Effector CD8-positive, alpha-beta T cell (primary cell): ENCODE measurements at places on chromosomes 6 and 20.

GRCh38 chr6:106290954-106291353 is 34.6 kb downstream of the ATG5 start:
- no peak for DNase-seq

- no peak for DNase-seq
These were observed 32.5 kb downstream of the SYNDIG1 start for GRCh38 chr20:24501764-24502556.

DNA sequence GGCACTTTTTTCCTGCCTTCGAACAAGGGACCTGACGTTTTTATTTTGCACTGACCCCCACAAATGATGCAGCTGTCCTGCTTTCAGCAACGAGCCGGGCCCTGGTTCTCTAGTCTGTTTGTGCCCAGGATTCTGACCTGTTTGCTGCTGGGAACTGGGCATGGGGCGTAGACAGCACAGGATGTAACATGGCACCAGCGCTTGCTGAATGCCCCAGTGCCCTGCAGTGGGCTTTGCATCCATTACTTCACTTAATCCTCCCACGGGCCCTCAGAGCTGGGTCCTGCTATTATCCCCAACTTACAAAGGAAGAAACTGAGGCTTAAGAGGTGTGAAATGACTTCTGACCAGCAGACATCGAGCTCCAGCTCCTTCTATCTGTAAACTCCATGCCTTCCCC is 80.4 kb upstream of the PMEPA1 start:
- no peak for DNase-seq

GRCh38 chr6:149275621-149276020 is 41.9 kb upstream of the TAB2 start:
- no peak for DNase-seq

DNA sequence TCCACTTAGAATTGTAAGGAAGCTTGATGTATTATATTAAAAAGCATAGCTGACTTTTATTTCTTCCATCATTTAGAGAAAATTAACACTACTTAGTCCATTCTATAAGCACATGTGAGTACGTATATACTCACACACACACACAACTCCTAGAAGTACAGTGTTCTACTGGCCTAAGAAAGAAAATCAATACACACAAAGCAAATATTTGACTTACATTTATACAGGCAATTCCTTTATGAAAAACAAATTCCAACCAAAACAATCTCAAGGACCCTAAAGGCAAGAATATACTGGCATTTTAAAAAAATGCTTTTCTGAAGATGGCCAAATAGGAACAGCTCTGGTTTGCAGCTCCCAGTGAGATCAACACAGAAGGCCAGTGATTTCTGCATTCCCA is 71.9 kb downstream of the NRSN1 start:
- DNase-seq, result no peak

GRCh38 chr6:139981768-139982181 is 607.3 kb upstream of the CITED2 start:
- no peak for DNase-seq

GRCh38 chr20:17995967-17996819 is 27.4 kb downstream of the MGME1 start:
- DNase-seq, result no peak

DNA sequence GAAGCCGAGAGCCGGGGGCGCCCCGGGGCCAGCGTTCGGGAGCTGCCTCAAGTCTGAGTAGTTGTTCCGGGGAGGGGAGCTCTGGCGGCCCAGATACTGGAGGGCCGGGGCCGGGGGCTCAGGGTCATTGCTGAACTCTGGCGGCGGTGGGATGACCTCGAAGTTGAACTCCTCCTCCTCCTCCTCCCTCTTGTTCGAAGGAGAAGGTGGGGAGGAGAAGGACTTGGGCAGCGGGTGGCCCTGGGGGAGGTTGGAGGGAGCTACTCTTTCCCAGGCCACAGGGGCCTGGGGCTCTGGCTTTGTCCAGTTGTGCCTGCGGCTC is 37.7 kb downstream of the C6orf132 start:
- no peak for DNase-seq

DNA sequence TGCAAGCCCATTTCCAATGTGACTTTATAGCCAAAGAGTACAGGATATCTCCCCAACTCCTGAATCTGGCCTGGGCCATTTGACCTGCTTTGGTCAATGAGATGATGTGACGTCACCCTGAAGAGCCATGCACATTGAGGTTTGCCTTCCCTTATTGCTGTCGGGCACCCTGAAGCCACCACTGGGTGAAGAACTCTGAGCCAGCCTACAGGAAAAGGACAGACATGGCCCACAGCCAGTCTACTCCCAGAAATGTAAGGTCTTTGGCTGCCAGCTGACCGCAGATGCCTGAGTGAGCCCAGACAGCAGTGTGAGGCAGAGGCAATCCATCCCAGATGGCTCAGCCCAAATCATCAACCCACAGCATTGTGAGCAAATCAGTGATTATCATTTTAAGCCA is 3.7 kb upstream of the SYNDIG1 start:
- DNase-seq, result no peak

DNA sequence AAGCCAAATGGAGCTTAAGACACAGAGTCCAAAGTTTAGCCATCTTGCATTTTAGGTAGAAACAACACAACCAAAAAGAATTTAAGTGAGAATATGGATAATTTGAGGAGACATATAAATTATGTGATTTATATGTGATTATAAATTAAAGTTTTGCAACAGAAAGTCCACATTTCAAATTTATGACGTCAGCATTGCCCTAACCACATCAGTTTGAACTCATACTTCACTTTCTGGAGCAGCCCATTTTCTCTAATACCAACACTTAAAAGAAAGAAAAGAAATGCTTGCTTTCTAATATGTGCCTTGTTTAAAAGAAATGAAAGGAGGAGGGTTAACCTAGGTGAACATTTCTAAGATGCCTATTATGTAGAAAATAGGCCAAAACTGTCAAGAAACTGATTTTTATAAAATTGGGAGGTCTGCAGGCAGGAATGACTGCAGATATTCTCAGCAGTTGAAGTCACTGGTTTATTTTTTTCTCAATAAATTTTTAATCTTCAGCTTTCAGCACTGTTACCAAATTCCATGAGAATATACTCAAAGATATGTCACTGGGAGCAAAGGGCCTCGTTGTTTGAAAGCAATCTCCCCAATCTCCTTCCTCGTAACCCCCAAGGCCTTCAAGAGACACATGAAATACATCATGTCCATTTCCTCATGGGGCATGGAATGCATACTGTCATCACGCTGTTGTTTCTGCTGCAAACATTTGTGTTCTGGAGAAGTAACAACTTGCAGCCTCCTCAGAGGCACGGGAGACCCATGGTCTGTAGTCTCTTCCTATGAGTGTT is 137.8 kb downstream of the SOD2 start:
- no peak for DNase-seq

DNA sequence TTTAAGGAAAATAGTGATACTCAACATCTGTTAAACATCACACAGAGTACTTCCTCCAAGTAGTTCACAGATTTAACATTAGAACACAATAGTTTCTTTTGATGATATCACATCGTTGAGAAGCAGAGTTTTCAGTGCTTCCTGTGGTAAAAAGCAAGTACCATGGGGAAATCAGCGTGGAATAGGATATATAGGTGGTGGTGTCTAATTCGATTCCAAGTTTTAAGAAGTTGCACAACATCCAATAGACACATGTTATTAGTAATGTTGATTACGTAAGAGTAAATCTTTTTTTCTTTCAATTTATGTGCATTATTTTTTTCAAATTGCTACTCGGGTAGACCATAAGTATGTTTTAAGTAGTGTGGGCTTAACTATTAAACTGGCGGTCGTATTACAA is 360.7 kb downstream of the NKAIN2 start:
- DNase-seq, result no peak

DNA sequence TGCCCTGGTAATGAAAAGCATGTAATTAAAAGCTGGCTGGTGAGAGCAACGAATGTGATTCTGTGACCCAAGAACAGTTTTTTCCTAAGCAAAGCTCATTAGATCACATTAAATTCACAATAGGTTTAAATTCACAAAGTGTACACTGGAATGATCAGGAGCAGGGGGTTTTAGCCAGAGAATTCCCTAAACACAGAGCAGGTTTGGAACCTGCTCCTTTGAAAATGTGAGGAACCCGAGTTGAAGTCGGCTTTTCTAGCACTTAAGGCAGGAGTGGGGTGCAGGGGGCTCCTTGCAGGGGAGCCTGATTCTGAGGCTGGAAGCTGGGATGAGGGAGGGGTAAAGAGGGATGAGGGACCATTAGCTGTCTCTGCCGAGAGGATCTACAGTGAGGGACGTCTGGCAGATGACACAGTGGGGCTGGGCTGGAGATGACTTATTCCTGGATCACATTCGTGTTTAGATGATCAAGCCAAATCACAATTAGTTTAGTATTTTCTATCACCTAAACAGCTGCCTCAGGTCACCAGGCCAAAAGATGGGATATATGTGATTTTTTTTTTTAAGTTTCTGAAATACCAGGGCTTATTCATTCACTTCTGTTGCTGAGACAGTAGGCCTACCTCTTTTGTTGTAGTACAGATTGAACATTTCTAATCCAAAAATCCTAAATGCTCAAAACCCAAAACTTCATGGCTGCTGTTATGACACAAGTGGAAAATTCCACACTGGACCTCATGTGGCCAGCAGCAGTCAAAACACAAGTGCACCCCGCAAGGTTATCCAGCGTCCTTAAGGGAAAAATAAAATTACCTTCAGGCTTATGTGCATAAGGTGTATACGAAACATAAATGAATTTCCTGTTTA is 93.1 kb upstream of the HIVEP1 start:
- no peak for DNase-seq

DNA sequence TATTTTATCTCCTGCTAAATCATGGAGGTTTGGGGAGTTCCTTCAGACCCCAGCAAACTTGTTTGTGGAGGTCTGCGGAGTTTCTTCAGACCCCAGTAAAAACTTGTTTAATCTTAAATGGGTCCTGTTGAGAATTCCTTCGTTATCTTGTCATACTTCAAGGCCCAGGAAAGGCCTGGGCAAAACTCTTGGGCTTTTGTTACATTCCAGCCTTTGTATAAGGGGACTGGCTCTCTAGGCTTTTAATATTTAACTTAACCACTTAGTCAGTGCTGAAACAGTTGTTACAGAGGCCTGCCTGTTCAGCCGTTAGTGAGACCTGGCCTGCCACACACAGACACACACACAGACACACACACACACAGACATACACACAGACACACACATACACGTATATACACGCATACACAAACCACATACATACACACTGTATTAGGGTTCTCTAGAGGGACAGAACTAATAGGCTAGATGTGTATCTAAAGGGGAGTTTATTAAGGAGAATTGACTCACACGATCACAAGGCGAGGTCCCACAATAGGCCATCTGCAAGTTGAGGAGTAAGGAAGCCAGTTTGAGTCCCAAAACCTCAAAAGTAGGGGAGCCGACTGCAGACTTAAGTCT is 21.3 kb upstream of the CST3 start:
- DNase-seq, result no peak

- DNase-seq, result no peak
These were observed 161.7 kb downstream of the SYNDIG1 start for GRCh38 chr20:24631173-24631505.
